Heart right ventricle (tissue), 16 donors: ENCODE measurements at places on chromosomes 2 and 18. TPM values are rescaled to one million over a fixed set of nuclear protein-coding genes. Genes with fewer than 3 reads are reported as not detected.

DNA sequence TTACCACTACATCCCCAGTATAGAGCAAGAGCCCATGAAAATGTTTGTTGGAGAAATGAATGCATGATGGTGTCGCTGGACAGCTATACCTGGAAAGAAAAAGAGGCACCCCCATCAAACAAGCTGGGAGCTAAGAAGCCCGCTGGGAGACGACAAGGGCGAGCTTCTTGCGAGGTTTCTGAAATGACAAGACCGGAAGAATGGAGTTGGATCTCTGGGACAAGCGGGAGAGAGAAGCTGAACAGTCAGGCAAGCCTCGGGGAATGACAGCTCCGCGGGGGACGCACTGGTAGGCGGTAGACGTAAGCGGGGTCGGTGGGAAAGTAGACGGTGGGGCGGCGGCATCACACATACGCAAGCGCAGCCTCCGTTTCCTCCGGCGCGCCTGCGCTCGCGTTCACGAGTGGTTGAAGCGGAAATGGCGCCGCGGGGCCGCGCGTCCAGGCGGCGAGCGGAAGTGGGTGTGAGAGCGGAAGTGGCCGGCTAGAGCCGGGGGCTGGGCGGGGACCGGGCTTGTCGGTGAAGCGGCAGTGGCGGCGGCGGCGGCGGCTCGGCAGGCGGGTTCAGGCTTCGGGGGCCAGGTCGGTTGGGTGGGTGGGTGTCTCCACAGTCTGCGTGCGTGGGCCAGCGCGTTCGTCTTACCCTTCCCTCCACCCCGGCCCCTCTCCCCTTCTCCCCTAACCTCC is at the start of gene ARPC2:
TSS of gene ARPC2 (plus strand) at position 516 of the 686 bp plus-strand sequence. CDS start 282 bp downstream, outside the sequence.
- DNase-seq, result peak; percentile 95
- H3K27ac ChIP-seq, result peak within 1 kb of the TSS; percentile 98
- peak within 1 kb of the TSS; percentile 82 for H3K4me3 ChIP-seq
- peaks cover 43% of the 10 kb centered on the region for H3K4me1 ChIP-seq
- no peaks in the 10 kb centered on the region for H3K27me3 ChIP-seq

GRCh38 chr2:33730193-33730592 is 131.1 kb upstream of the FAM98A start:
- H3K4me1 ChIP-seq, result no peaks in the 10 kb centered on the region
- no peaks in the 10 kb centered on the region for H3K27me3 ChIP-seq
- no peak overlapping the region for H3K4me3 ChIP-seq
- DNase-seq, result no peak

DNA sequence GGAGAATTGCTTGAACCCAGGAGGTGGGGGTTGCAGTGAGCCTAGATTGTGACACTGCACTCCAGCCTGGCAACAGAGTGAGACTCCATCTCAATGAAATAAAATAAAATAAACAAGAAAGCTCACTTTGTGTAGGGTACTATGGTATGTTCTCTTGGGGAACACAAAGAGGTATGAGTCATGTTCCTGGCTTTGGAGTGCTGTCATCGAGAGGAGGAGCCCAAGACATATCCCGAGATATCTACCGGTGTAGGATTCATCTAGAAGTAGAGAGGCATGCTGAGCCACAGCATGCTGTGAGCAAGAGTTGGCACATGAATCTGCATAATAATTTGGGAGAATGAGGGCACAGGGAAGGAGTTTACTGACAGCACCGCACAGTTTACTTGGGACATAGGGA is 244.9 kb upstream of the EPHA4 start:
- no peaks in the 10 kb centered on the region for H3K27me3 ChIP-seq
- H3K4me1 ChIP-seq, result no peaks in the 10 kb centered on the region
- no peak for DNase-seq
- H3K4me3 ChIP-seq, result no peak overlapping the region

- H3K4me3 ChIP-seq, result no peak overlapping the region
- H3K36me3 ChIP-seq, result no peaks in the 10 kb centered on the region
- no peak for DNase-seq
- peaks cover 16% of the 10 kb centered on the region for H3K27me3 ChIP-seq
These were observed 11.9 kb upstream of the PRSS56 start for GRCh38 chr2:232508251-232508650.

GRCh38 chr2:32863326-32863725 is 83.4 kb upstream of the LTBP1 start:
- no peak for DNase-seq
- H3K27me3 ChIP-seq, result no peaks in the 10 kb centered on the region
- H3K4me3 ChIP-seq, result no peak overlapping the region

DNA sequence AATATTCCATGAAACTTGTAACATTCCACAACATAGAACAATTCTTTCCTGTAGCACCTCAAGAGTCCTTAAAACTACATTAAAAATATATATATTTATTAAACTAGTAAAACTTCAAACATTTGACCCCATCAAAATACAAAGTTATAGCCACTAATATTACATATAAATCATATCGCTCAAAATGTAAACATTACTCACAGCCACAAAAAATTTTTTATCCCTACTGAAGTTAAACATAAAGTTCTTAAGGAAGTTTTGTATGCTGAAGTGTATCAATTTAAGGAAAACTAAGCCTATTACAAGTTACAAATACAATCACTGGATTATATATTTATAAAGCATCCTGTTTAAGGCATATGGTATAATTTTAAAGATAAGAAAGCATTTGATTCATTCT is 80.3 kb upstream of the DNER start:
- H3K4me1 ChIP-seq, result peaks cover 6% of the 10 kb centered on the region
- no peaks in the 10 kb centered on the region for H3K36me3 ChIP-seq
- H3K27me3 ChIP-seq, result no peaks in the 10 kb centered on the region
- no peak overlapping the region for H3K27ac ChIP-seq

Gene CD8B
- 0.28 TPM for polyA plus RNA-seq

GRCh38 chr2:18045230-18045629 is 166.8 kb downstream of the KCNS3 start:
- H3K4me3 ChIP-seq, result no peak overlapping the region
- no peak for DNase-seq
- H3K27me3 ChIP-seq, result no peaks in the 10 kb centered on the region
- H3K27ac ChIP-seq, result no peak overlapping the region
